ENCODE measurements at places on chromosomes 3 and 15.

- DNase-seq: no peak
Measured at GRCh38 chr3:124886168-124887056, 753 bp downstream of the ITGB5 start.

DNA sequence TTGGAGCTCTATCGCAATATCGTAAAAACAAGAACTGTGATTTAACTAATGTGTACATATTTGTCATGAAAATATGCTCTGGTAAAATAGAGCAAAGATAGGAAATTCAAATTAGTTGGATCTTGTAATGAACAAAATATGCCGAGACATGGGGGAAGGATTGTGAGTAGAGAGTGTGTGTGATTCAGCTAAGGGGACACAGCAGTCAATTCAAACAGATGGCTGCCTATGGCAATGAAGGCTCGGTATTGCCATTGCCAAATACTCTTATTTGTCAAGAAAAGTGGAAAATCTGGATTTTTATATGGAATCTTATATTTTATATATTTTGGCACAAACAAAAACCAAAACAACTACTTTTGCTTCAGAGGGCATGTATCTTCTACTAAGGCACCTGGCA is 227.3 kb upstream of the BCHE start:
- no peak for DNase-seq

DNA sequence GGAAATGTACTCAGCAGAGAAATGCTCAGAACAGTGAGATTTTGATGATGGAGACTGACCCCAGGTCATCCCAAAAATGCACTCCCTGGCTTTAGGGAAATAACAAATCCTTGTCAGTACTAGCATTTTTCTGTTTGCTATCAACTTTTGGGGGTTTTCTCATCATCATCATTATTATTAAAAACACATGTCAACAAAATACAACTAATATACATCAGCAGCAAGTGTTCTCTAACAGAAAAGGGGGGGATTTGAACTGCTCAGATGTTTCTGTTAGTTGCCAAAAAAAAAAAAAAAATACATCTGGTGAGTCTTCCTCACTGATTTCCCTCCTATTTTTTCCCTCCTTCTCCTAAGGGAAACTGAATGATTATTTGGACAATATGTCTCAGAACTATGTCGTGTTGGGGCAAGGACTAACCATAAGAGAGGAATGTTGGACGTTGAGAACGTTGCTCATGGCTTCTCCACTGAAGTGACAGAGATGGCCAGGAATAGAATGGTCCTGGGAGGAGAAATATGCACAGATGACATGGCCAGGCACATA is 230.0 kb upstream of the MCTP2 start:
- DNase-seq: no peak

GRCh38 chr3:115227461-115227860 is 80.4 kb upstream of the ZBTB20 start:
- no peak for DNase-seq

GRCh38 chr3:55405436-55405835 is 81.7 kb downstream of the WNT5A start:
- DNase-seq: no peak

GRCh38 chr15:85756411-85757072 is 38.2 kb downstream of the KLHL25 start:
- DNase-seq: no peak

- DNase-seq: no peak
Measured at GRCh38 chr15:57079446-57079845, 161.0 kb downstream of the TCF12 start.

DNA sequence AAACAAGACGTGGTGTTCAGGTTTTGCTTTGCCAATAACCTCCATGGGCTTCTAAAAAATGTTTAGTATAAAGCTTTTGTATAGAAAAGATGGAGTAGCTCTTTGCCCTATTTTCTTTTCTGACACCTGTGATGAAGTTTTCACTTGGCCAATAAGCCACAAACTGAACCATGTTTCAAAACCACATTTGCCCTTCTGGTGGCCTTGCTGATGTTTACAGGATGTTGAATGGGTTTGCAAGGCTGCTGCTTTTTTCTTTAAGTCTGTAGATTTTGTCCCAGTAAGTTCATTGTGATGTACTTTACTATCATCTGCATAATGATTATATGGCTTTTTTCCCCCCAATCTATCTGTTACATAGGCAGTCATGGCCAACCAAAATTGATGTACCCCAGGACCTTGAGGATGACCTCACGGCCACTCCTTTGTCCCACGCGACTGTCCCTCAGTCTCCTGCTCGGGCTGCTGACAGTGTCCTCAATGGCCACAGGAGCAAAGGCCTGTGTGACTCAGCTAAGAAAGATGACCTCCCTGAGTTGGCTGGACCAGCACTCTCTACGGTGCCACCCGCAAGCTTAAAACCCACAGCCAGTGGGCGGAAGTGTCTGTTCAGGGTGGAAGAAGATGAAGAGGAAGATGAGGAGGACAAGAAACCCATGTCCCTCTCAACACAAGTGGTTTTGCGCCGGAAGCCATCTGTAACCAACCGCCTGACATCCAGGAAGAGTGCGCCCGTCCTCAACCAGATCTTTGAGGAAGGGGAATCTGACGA is 60.8 kb downstream of the SNRK start:
- DNase-seq: no peak

GRCh38 chr3:138888560-138888959 is 53.8 kb upstream of the PIK3CB start:
- no peak for DNase-seq

GRCh38 chr15:62649793-62650420 is 392.6 kb upstream of the TPM1 start:
- no peak for DNase-seq

GRCh38 chr3:3027976-3028567 is 82.1 kb downstream of the IL5RA start:
- no peak for DNase-seq

DNA sequence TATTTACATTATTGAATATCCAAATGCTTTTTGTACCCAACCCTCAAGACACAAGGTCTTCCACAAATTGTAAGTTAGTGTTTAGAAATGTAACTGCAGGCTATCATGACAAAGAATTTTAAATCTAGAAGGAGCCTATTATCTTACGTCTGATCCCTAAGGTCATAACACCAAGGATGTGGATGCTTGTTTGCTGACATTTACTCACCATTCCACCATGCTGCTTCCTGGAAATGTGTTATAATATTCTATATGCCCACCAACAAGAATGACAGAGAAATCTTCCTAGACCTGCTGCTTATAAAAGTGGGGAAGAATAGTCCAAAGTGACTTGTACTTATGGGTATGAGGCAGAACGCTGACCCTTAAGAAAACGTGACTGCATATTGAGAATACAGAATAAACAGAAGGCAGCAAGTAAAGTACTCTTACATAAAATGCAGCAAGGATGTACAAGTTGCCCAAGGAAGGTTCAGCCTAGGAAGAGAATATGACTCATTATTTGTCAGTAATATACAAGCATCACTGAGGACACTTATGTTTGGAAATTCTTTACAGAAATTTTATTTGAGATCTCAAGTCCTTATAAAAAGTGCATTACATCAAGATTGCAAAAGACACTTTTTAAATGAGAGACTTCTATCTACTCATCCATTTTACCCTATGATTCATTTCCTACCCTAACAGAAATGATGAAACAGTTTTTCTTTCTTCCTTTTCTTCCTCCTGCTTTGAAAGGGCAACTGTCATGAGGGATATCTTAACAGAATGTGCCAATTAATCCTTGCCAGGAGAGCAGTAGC is 59.6 kb downstream of the ESYT3 start:
- no peak for DNase-seq
